ENCODE measurements at places on chromosomes 5 and 9. TPM values are rescaled to one million over a fixed set of nuclear protein-coding genes. Genes with fewer than 3 reads are reported as not detected.

GRCh38 chr9:109816490-109816889, 36.5 kb downstream of the PALM2AKAP2 start:
- DNase-seq: no peak

- DNase-seq: no peak
These were observed 17.1 kb downstream of the C6 start for GRCh38 chr5:41196197-41196596.

GRCh38 chr9:12271421-12271891, 421.7 kb upstream of the TYRP1 start:
- no peak for DNase-seq

The RNF145 gene
- 94.4 TPM for total RNA-seq

DNA sequence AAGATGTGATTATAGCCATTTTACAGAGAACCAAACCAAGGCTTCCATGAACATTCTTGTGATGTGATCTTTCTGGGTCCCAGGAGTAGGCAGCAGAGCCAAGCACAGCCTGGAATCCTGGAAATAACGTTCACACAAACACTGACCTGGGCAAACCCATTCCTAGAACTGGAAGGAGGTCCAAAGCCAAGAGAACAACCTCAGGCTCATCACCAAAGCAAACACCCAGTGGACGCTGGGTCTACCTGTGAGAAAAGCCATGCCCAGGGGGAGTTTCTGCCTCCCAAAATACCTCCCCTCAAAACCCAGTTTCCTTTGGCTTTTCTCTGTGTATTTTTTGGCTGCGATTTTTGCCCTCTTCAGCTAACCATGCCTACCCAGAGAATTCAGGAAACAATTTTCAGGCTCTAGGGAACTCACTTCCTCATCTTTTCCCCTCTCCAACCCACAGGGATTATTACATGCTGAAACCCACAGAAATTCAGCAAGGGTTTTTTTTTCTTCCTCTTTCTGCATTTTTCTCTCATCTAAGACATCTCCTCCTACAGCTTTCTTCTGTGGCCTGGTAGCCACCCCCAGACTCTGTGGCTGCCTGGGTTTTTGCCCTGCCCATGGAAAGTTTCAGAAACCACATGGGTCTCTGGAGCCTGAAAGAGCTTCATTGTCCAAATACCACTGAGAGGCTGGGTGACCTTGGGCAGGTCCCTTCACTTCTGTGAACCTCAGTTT, 75.0 kb downstream of the TNC start:
- DNase-seq: no peak

Data from CD4-positive, alpha-beta T cell (primary cell).